Mesenchymal stem cell (in vitro differentiated cells and primary cell): ENCODE measurements at places on chromosomes 5 and 9.

- peak; percentile 99 for DNase-seq
Observed at GRCh38 chr5:149452665-149453617, 73.8 kb upstream of the IL17B start.

DNA sequence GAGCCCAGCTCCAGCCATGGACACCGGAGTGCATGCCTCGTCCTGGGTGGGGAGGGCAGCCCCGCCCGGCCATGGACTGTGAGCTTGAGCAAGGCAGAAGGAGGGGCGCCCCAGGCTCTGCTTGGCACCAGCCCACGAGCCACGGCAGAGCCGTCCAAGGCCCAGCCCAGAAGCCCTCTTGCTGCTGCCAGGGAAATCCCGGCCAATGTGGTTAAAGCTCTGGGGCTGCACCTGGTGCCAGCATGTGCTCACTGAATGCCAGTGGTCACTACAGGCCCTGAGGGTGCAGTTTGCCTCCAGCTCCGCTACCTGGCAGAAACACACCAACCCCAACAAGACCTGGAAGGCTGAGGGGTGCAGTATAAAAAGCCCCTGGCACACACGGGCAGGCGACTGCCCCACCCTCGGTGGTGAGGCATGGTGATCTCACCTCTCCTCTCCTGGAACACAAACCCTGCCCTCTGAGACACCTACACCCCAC is 11.8 kb downstream of the BRD3 start:
- no peak for DNase-seq

DNA sequence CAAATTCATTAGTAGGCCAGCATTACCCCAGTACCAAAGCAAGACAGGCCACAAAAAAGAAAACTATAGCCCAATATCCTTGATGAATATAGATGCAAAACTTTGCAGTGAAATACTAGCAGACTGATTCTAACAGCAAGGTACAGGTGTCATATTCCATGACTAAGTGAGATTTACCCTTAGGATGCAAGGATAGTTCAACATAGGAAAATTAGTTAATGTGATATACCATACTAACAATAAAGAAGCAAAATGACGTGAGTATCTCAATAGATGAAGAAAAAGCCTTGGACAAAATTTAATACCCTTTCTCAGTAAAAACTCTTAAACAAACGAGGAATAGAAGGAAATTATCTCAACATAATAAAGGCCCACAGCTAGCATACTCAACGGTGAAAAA is 13.3 kb downstream of the ZNF131 start:
- no peak for DNase-seq

DNA sequence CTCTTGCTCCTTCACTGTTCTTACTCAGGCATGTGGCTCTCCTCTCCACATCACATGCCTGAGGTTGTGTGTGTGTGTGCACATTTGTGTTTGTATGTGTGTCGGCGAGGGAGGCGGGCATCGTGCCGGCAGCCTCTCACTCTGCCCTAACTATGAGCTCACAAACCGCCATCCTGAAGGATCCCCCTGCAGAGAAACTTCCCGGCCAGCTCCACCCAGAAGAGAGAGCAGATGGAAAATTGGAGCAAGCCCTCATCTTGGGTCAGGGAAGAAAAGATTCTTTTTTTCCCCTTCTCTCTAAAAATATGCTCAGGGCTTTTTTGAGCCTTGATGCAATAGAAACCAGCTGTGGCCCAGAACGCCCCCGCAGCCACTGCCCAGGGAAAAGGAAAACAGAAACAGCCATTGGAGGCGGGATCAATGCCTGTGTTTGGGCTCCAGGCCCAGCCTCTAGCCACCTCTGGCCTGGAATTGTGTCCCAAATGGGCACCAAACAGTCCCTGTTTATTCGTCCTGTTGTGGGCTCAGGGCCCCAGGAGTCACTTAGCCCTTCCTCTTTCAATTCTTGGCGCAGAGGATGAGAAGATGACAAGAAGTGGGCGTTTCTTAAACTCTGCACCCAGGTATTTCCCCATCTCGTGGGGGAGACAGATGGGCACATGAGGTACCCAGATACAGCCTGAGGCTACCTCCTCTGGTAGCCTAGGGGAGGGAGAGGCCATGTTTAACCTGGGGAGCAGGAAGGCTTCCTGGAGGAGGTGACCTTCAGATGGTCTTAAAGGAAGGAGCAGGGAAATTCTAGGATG is 151.5 kb downstream of the RGS3 start:
- DNase-seq: peak; percentile 65

DNA sequence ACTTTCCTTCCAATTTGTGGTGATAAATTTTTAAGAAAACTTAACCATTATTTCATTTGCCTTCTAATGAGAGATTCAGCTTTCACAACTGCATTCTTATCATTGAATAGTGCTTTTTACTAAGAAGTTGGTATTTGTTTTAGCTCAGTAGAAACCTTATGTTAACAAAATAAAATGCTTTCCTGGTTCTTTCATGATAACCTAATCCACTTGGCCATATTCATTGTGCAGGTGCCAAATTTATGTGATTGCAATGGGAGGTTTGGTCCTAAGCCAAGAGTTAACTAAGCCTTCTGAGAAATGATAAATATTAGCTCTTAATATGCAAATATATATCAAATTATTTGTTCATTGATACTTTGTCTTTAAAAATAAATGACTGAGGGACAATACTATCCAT is 141.1 kb upstream of the TLE4 start:
- no peak for DNase-seq

DNA sequence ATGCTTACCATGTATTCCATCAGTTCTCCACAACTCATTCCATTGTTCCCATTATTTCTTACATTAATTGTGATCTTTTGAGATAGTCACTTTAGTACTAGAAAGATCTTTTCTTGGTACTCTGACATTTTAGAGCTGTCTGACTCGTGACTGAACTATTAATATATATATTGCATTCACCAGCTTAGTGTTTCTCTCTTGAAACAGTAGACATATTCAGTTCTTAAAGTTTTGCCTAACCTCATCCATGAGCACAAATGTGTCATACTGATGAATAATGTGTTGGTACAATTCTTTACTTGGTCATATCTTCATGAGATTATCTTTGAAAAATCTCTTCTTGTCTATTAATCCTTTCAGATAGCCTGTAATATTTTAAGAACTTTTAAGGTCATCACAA is 74.3 kb downstream of the NLN start:
- no peak for DNase-seq

- DNase-seq: no peak
Observed at GRCh38 chr5:6822556-6823343, 109.5 kb downstream of the TENT4A start.

DNA sequence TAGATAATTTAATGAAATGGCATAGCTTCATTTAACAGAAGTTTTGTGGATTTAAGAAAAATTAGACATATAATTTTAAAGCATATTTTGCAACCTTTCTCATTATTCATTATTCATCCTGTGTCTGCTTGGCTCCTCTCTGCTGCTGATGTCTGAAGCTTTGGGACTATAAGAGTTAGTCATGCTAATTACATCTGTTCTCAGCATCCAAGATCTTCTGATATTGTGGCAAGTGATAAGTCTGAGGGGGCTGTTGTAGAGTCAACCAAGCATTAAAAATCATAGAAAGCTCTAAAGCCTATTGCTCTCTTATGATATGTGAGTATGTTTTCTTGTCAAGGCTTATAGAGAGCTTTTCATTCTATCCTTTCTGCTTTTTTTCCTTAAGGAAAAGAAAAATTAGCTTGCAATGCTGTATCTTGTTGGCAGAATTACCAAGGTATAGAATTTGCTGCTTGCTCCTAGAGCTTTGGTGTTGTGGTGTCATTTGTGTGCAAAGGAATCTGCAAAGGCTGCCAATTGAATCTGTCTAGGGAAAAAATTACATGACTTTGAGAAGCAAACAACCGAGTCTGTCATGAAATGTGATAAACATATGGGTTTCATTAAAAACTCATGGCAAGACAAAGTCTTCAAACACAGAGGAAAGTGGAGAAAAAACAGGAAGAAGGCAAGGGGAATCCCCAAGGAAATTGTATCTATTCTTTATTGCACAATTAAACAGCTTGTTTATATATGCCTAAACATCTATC is 156.1 kb upstream of the DAB2 start:
- DNase-seq: peak; percentile 49

- DNase-seq: peak; percentile 71
Observed at GRCh38 chr5:33890131-33891032, 1.4 kb downstream of the ADAMTS12 start.

DNA sequence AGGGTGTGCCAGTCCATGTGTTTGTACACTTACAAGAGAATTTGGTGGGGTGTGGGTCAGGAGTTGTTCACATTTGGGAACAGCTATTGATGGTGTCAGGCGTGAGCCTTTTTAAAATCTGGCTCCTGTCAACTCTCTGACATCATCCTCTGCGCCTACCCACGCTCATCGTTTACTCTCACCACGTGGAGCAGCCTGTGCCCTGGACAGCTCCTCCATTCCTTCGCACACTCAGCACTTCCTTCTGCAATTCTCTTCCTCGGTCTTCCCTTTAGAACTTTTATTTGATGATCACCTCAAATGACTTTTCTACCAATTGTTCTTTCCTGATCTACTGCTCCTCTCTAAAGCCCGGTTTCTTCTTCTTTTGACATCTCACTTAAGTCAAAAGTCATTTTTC is 42.1 kb upstream of the GNAQ start:
- DNase-seq: no peak

- DNase-seq: no peak
Observed at GRCh38 chr5:167413506-167413905, 877.9 kb upstream of the WWC1 start.

DNA sequence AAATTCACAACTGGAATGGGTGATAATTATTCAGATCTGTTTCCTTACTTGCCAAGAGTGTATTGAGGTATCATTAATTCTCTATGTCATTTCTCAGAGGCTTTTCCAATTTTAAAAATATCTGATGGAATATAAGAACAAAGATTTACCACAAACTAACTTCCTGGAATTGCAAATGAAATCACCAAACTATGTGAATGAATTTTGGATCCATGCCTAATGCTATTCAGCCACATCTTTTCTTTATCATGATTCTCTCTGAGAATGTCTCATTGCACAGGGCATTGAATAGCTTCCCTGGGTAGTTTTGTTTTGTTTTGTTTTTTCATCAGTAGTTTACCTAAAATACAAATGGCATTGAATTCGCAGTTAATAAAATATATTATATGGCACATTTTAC is 146.9 kb upstream of the FBN2 start:
- no peak for DNase-seq

DNA sequence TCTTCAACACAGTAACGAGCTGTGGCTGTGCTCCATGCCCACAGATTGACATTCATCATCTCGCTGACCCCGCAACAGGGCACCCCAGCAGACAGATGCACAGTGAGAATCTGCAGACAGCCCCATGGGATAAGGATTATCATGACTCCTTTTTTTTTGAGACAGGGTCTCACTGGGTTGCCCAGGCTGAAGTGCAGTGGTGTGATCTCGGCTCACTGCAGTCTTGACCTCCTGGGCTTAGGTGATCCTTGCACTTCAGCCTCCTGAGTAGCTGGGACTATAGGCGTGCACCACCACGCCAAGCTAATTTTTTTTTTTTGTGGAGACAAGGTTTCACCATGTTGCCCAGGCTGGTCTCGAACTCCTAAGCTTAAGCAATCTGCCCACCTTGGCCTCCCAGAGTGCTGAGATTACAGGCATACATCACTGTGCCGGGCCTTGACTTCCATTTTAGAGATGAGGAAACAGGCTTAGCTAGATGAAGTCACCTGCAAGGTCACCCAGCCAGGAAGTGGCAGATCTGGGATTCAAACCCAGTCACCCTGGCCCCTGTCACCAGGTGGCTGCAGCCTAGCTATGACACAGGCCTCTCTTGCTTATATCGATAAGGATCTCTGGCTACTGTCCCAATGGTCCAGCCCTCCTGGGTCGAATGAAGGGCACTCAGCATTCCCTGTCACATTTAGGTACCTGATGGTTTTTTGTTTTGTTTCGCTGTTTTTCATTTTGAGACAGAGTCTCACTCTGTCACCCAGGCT is 5.1 kb downstream of the AIF1L start:
- DNase-seq: no peak

DNA sequence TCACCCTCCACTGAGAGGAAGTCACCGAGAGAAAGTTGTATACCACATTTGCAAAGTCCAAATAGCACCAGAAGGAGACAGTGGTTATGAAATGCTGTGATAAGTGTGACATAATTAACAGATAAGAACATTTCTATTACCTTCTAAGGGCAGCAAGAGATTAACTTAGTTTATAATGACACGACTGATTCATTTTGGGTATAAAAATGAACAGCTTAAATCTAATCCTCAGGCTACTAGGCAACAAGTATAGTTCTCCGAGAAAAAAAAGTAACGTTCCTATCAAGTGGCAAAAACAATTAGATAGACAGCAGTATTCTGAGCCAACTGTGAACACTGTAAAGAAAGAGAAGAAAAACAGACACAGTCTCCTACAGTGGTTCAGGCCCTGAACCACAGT is 431.2 kb upstream of the GRAMD2B start:
- DNase-seq: no peak

DNA sequence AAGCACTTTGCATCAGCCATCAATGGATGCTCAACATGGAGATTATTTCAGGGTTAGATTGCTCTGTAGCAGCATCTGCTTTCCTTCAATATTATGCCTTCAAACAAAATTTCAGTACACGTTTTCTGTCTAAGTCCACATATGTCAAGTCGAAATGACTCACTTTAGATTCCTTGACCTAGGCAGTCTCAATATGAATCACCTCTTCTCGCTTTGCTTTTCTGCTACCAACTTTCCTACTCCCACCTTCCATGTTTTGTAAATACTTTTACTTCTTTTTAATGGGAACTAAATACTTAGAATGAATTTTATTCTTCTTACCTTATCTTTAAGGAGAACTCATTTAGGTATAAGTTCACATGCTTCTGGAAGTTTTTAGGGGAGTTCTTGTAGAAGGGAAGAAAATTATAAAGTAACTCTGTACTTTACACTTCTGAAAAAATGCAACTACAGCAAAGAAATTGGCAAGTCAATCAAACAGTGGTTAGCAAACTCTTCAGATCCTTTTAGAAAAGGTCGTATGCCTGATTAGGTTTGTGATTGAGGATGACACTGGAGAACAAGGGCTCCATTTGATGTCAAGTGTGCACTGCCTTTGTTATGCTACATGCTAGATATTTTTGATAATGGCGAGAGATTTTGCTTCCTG is 478.5 kb upstream of the SMARCA2 start:
- no peak for DNase-seq

DNA sequence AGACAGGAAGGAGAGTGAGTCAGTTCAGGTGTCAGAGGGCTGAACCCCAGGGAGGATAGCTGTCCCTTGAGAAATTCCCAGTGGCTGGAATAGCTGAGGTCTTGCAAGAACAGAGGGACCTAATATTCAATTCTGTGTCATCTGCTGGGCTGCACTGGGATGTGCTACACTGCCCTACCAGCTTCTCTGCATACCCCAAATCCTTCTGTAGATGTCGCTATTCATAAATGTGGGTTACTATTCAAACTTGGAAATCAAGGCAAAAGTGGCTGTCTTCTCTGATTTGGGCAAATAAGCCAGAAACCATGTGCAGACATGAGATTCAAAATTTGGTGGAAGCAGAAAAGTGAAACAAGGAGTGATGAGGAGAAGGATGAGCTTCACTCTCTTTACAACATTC is 16.3 kb downstream of the TNFSF8 start:
- DNase-seq: no peak

GRCh38 chr5:148941810-148942209 is 115.4 kb downstream of the ADRB2 start:
- DNase-seq: no peak

GRCh38 chr5:138469540-138470321 is 4.5 kb downstream of the EGR1 start:
- DNase-seq: peak; percentile 98
